Activated CD4-positive, alpha-beta memory T cell treated with anti-CD3 and anti-CD28 coated beads, Interleukin-2, amount 10 ng/mL, durations not matched to agents 7 days and 5 days (primary cell): ENCODE measurements at places on chromosomes 13 and 19. TPM values are rescaled to one million over a fixed set of nuclear protein-coding genes. Genes with fewer than 3 reads are reported as not detected.

LILRB5 gene
- not detected for total RNA-seq

HSH2D gene
- 110 TPM for total RNA-seq

ZNF491 gene
- 0.80 TPM for total RNA-seq

GRCh38 chr19:1356508-1356865 lies 27.2 kb upstream of the NDUFS7 start:
- H3K4me3 ChIP-seq: peak overlapping the region; percentile 81
- peaks cover 15% of the 10 kb centered on the region for H3K4me1 ChIP-seq
- peaks cover 19% of the 10 kb centered on the region for H3K36me3 ChIP-seq

DNA sequence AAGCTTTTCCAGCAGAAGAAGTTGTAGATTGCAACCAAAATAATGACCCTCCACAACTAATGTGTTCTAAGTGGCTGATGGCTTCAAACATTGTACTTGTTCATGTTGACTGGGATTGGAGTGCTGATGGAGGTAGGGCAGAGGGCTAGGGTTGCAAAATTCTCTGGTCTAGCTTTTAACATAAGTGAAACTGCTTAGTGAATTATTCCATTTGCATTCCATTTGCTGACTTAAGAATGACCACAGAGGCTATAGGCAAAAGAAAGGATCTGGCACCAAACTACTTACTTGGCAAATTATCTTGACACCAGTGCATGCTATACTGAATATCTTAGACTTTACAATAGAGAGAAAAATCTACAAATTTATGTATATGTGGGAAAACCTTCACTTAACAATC lies 287.0 kb downstream of the FGF9 start:
- H3K4me3 ChIP-seq: no peak overlapping the region
- no peak for DNase-seq
- no peaks in the 10 kb centered on the region for H3K4me1 ChIP-seq

- no peak for DNase-seq
- peaks cover 36% of the 10 kb centered on the region for H3K27me3 ChIP-seq
- no peak overlapping the region for H3K4me3 ChIP-seq
- no peak overlapping the region for H3K27ac ChIP-seq
- H3K36me3 ChIP-seq: no peaks in the 10 kb centered on the region
- peaks cover 18% of the 10 kb centered on the region for H3K4me1 ChIP-seq
These were observed 5.3 kb upstream of the FFAR1 start for GRCh38 chr19:35342430-35342829.

DNA sequence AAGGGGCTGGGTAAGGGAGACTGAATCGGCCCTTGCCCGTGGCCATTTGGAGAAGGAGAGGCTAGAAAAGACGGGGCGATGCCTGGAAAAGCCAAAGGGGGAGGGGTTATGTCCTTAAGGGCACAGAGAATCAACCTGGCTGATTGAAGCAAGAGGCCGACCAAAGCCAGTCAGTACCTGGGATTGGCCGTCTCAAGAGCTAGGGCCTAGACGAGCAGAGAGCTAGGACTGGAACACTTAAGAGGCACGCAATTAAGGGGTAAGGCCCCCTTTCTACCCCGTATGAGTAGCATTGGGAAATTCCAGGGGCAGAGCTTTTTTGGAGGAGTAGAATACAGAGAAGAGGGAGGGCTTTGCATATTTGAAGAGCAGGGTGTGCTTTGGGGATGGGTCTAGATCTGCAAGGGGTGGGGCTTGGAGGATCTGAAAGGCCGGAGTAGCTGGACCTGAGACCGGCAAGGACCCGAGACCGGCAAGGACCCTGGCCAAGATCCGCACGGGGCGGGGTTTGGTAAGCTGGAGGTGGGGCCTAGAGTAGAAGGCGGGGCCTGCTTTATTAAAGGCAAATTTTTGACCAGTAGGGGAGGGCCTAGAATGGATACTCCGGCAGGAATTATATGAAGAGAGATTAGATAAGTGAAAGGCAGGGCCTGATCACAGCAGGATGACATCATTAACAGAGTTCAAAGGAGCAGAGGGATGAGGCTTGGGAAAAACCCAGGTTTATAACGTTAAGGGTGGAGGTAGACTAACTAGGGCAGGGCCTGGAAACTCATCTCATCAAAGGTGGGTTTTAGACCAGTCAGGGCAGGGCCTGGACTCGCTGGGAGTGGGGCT lies 10.7 kb upstream of the CACNG6 start:
- H3K27me3 ChIP-seq: peaks cover 42% of the 10 kb centered on the region
- peaks cover 22% of the 10 kb centered on the region for H3K36me3 ChIP-seq
- no peak overlapping the region for H3K4me3 ChIP-seq
- no peak for DNase-seq
- H3K4me1 ChIP-seq: peaks cover 25% of the 10 kb centered on the region

DNA sequence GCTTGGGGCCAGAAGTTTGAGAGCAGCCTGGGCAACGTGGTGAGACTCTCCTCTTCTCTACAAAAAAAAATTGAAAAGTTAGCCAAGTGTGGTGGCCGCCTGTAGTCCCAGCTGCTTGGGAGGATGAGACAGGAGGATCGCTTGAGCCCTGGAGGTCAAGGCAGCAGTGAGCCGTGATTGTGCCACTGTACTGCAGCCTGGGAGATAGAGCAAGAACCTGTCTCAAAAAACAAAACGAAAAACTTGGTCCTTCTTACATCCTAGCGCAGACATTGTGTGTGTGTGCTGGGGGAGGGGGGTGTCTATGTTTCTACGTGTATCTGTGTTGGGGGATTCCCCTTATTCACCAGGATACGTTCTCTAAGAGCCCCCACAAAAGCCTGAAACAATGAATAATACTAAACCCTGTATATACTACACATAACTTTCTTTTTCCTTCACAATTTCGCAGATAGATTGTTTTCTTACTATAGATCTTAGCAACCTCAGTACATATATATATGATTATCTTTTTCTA lies 7.9 kb downstream of the AXL start:
- DNase-seq: no peak
- peaks cover 24% of the 10 kb centered on the region for H3K4me1 ChIP-seq
- peak overlapping the region; percentile 85 for H3K4me3 ChIP-seq
- H3K36me3 ChIP-seq: no peaks in the 10 kb centered on the region
